ENCODE measurements at places on chromosomes 4 and X.

DNA sequence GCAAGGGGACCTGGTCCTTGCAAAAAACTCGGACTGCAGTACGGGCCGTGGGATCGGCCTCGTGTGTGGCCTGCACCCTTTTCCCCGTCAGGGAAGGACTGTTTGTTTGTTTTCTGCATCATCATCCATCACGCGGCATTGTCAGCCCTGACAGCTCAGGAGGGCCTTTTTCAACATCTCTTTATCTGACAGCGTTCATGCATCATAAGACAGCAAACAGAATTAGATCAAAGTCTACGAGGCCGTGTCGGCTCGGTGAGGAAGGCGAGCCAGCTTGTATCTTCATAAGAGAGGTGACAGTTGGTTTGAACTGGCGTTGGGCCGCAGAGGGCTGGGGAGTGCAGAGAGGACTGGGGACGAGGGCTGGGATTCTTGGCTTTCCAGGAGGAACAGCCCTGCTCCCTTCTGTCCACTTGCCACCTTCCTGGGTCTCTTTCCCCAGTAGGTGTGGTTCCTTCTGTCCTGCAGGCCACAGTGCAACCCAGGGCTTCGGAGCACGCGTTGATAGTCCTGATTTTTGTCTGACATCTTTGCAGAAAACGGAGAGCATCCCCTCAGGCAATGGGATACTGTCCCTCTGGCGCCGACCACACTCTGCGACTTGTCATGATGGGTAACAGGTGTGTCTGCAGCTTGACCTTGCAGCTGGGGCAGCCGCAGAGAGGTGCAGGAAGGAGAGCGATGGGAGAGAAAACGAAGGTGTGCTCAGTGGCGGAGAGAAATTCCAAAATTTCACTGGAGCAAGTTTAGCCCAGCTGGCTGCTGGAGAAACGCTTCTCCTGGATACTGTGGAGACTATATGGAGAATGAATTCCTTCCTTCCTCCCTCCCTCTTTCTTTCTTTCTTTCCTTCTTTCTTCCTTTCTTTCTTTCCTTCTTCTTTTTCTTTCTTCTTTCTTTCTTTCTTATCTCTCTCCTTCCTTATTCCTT lies 104.0 kb upstream of the SHOX start:
- DNase-seq: no peak

GRCh38 chrX:31318866-31319265 lies 247.0 kb upstream of the FTHL17 start:
- DNase-seq: no peak

- no peak for DNase-seq
Measured at GRCh38 chr4:80073473-80074008, 512 bp upstream of the ANTXR2 start.

GRCh38 chr4:67616478-67616877 lies 58.0 kb downstream of the STAP1 start:
- DNase-seq: no peak
